ENCODE measurements at places on chromosomes 3 and 15.
A peak's percentile ranks its signal among the peaks of the same experiment; 100 is the strongest.

DNA sequence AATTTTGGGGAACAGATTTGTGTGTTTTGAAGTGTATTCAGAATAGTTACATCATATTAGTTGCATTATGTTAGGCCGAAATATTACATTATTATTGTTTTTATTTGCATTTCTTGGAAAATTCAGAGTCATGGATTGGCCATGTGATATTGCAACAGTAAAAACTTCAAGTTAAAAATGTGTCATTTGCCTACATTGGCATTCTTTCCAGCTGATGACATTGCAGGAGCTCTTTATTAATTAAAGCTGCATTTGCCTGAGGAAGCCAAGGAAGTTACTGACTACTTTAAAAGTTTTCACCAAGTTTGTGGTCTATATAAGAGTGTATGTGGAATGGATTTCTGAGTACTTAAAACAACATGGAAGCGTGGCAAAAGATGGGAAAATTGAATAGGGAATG is 726.4 kb upstream of the SGO1 start:
- no peak for DNase-seq

DNA sequence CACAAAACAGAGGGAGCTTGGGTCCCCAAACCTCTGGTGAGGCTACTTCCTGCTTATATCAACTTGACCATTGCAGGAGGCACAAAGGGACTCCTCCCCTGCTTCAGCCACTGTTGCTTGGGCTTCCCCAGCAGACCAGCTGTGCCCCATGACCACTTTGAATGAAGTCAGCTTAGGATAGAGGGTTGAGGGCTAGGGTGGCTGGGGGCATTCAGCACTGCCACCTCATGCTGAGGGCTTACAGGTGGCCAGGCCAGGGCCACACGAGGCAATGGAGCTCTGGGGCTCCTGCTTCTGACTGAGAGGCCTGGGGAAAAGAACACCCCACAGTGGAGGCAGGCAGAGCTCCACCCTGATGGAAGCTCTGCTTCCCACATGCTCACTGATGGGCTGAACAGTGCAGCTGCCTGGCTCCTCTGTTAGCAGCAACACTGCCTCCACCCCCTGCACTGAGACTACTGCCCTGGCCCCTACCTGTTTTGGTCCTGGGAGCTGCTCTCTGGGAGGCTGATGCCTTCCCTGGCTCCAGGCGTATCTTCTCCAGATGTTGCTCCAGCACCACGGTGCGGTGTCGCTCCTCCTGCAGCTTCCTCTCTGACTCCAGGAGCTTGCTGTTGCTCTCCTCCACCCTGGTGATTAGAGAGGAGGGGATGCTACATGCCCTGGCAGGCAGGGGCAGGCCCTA is 10.2 kb upstream of the HHATL start:
- DNase-seq = no peak

- no peak for DNase-seq
Measured at GRCh38 chr3:194286375-194287146, 64.6 kb downstream of the CPN2 start.

- DNase-seq = no peak
Measured at GRCh38 chr15:66249605-66250174, 3.9 kb downstream of the MEGF11 start.

- DNase-seq = no peak
Measured at GRCh38 chr3:58874795-58875194, 175.0 kb downstream of the CFAP20DC start.

GRCh38 chr3:106168962-106169750 is 300.3 kb upstream of the CBLB start:
- no peak for DNase-seq

DNA sequence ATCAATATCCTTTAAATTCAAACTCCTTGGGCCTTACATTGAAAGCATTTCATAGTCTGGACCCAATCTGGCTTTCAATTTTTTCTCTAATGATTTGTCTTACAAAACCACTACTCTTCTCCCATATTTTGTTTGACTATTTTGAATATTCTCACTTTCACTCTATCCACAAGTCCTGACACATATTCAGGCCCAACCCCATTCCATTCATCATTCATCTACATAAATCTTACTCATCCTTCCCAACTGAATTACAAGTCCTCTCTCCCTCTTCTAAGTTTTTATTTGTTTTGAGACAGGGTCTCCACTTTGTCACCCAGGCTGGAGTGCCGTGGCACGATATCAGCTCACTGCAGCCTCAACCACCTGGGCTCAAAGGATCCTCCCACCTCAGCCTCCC is 43.6 kb downstream of the TOP2B start:
- no peak for DNase-seq

- no peak for DNase-seq
Measured at GRCh38 chr3:117853923-117854668, 1144.5 kb downstream of the TUSC7 start.

DNA sequence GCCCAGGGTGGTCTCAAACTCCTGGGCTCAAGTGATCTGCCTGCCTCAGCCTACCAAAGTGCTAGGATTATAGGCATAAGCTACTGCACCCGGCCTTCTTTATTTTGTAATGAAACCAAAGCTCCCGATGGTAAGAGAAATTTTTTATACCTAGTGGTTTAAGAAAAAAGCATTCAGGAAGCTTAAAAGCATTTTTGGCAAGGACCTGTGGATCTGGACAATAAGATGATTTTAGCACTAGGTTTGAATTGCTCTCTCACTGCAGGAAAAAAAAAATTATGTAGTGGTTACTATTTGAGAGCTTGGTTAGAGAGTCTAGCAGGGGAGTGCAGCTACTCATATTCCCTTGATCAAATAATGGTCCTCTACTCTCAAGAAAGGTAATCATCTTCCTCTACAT is 64.9 kb upstream of the PIK3R4 start:
- DNase-seq = no peak

GRCh38 chr3:120752230-120752629 is 9.7 kb downstream of the GTF2E1 start:
- no peak for DNase-seq

GRCh38 chr15:62901909-62902546 is 140.5 kb upstream of the TPM1 start:
- DNase-seq = no peak

GRCh38 chr3:42229942-42230688 is 35.9 kb downstream of the CCK start:
- no peak for DNase-seq

GRCh38 chr3:50270422-50271224 is 1.7 kb downstream of the SEMA3B start:
- no peak for DNase-seq

GRCh38 chr3:182970811-182971418 is 9.4 kb downstream of the DCUN1D1 start:
- no peak for DNase-seq

DNA sequence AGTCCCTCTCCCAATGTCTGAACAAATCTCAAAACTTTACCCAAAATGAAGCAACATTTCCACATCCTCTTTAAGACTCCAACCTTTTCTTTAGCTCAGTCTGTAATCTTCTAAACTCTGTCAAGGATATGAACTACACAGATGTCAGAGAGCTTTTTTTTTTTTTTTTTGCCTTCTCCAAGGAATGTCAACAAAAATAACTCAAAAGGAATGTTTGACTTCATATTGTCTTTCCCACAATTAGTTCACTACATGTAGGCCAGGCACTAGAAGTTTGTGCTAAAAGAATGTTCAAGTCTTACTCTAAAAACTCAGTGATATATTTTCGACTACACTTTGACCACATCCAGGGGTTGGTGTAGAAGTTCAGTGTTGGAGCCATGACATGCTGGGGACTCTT is 37.1 kb downstream of the ADAMTS9 start:
- DNase-seq = no peak

DNA sequence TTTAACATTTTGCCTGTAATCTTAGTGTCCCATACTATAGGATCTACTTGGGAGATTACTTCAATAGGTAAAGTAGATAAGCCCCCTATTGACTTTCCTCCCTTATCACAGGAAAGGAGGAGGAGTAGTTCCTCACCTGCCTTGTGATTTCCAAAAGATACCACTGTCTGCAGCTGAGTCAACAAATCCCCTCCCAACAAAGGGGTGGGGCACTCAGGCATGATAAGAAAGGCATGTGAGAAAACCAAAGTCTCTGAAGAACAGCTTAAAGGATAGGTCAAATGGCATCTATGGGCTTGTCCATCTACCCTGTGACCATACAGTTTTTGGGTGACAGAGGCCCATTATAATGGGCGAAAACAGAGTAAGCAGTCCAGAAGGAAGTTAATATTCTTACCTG is 71.3 kb upstream of the WNT7A start:
- DNase-seq = no peak

GRCh38 chr3:2370317-2370716 is 271.7 kb downstream of the CNTN4 start:
- DNase-seq = no peak

- DNase-seq = no peak
Measured at GRCh38 chr3:96538186-96538585, 276.2 kb upstream of the EPHA6 start.

DNA sequence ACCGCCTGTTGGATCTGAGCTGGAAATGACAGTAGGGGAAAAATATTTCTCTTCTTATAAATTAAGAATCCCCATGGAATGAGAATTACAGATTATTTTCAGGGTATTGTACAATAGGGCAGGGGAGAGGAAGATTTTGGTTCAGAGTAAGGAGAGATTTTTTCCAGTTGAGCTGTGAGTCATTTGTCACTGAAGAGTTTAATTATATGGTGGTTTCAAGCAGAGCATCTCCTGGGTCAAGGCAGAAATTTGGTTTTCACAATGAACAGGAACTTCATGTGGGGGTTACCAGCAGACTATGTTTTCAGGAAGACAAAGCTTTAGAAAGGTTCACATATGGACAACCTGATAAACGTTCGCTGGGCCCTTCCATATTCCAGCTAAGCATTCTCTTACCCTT is 182.8 kb upstream of the NR2E3 start:
- no peak for DNase-seq

DNA sequence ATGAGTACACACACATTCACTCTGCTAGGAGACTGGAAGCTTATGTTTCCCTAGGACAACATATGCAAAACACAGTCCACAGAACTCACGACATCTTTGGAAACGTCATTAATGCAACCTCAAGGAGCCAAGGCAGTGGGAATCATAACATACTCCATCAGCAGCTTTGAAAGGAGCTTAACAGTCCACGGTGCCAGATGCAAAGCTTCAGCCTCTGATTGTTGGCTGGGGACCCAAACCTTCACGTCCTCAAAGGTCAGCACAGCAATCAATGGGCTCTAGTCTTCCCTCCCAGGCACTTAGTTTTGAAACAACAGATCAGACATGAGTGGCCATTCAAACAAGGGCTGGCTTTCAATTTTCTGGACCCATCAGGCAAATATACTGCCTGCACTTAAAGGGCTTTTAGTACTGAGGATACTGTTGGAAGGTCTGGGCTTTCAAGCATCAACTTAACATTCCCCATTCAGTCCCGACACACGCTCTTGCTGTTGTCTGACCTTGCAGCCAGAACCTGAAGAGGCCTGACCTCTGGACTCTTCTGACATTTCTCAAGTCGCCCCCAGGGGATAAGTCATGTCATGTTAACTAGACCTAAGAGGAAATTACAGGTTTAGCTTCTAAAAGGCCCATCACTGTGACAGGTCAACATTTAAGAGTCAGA is 223.0 kb downstream of the PDZRN3 start:
- DNase-seq = no peak

- DNase-seq = no peak
Measured at GRCh38 chr3:77137559-77137958, 97.7 kb downstream of the ROBO2 start.

GRCh38 chr3:127325629-127325961 is 37.7 kb upstream of the PRR20G start:
- no peak for DNase-seq

GRCh38 chr3:196163666-196164493 is 47.3 kb downstream of the ZDHHC19 start:
- no peak for DNase-seq

GRCh38 chr3:113152849-113153248 is 58.5 kb upstream of the BOC start:
- no peak for DNase-seq

DNA sequence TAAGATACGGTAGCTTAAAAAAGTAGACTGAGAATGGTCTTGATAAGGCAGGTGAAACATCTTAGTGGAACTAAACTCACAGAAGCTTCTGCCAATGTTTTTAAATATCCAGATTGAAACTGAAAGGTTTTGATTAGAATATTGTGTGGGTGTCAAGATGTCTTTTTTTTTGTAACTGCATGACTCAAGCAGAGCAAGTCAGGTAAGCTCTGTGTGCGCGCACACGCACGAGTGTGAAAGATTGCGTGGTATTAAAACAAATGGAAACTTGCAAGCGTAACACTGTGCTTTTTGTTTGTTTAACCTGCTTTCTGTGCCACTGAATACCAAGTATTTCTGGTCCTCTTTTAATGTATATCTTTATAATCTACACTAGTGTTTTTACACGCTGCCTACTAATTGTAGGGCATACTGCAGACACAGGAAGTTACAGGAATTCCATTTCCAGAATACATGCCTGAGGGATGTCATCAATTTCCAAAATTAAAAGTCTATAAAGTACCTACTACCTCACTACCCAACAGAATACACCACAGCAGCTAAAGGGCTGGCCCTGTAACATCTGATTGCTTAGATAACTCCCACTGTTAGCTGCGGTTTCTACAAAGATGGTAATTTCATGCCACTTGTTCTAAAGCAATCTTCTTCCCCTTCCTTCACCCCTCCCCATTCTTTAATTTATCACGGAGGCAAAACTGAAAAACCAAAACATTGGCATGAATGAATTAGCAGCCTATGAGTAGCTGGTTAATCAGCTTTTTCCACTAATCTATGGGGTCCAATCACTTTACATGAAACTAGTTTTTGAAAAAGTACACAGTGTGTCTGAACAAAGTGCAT is 472.8 kb downstream of the SHQ1 start:
- peak; percentile 4 for DNase-seq

DNA sequence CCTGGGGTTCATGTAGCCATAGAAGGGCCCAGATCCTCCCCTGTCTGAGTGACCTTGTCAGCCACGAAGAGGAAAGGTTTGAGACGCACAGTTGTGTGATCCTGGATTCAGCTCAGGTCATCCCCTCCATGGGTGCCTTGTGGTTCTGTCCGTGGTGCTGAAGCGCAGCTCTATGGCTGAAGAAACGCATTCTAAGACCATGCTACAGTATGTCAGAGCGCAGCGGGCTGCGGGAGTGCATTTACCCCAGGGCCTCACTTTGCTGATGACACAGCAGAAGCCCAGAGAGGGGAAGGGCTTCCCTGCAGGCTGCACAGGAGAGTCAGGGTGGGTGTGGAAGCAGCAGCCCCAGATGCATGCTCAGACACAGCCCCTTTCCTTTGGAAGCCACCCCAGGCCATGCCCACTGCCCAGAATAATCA is 68.8 kb upstream of the IQSEC1 start:
- DNase-seq = no peak

DNA sequence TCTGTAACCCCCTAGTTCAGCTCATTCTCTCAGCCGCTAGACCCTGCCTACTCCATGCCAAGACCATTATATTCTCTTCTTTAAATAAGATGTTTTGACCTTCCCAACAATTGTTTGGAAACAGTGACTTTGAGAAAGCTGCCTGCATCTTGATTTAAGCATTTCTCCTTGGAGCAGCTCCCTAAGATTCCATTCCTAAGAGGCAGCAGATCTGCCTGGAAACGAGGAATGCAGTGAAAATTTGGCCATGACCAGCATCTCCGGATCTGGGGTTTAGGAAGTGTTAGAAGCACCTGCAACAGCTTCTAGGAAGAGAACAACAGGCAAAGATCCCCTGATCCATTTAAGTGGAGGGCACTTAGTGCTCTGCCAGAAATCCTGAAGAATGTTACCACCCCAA is 235.7 kb downstream of the NTRK3 start:
- no peak for DNase-seq

Measured in activated gamma-delta T cell treated with anti-CD3 and anti-CD28 coated beads, Interleukin-2, amount 50 U/mL, for 16 hours (primary cell).